ENCODE measurements at places on chromosomes 3 and 15. TPM values are rescaled to one million over a fixed set of nuclear protein-coding genes. Genes with fewer than 3 reads are reported as not detected.
A peak's percentile ranks its signal among the peaks of the same experiment; 100 is the strongest.

Gene TTC23
- 1.6 TPM for total RNA-seq

DNA sequence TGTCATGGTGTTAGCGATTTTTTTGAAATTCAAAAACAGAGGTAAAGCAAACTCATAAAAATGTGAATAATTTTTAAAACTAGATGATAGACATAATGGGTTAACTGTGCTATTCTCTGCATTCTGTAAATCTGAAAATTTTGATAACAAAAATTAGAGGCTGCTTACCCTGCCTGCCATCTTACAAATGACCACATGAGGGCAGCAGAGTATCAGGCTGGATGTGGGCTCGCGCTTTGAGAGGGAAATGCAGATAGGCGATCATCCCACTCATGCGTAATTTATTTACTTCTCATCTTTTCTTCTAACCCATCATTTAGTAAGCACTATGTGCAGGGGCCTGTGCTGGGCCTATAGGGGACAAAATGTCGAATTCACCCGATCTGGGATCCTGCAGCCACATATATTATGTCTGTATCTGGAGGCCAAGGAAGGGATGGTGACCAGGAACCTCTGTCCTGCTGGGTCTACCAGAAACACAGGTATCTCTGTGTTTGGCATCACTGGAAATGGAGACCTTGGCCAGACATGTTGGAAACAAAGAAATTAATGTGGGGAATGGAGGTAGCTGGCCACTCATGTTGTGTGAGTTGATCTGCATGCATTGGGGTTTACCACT, 7.8 kb upstream of the RAD18 start:
- H3K27me3 ChIP-seq: peaks cover 20% of the 10 kb centered on the region
- no peaks in the 10 kb centered on the region for H3K36me3 ChIP-seq
- H3K4me3 ChIP-seq: no peak overlapping the region
- peak; percentile 78 for DNase-seq
- peaks cover 5% of the 10 kb centered on the region for H3K4me1 ChIP-seq

Gene RGMA
- total RNA-seq: 0.25 TPM

- no peaks in the 10 kb centered on the region for H3K36me3 ChIP-seq
- H3K4me1 ChIP-seq: no peaks in the 10 kb centered on the region
- H3K4me3 ChIP-seq: no peak overlapping the region
- H3K27ac ChIP-seq: no peak overlapping the region
These were observed 334.8 kb downstream of the NAALADL2 start for GRCh38 chr3:175193815-175194518.

- H3K27ac ChIP-seq: no peak overlapping the region
- H3K4me3 ChIP-seq: no peak overlapping the region
- peaks cover 2% of the 10 kb centered on the region for H3K36me3 ChIP-seq
- H3K4me1 ChIP-seq: no peaks in the 10 kb centered on the region
- H3K27me3 ChIP-seq: no peaks in the 10 kb centered on the region
These were observed 403.3 kb downstream of the TBC1D5 start for GRCh38 chr3:17339132-17339575.

Gene CHST13
- total RNA-seq: not detected

DNA sequence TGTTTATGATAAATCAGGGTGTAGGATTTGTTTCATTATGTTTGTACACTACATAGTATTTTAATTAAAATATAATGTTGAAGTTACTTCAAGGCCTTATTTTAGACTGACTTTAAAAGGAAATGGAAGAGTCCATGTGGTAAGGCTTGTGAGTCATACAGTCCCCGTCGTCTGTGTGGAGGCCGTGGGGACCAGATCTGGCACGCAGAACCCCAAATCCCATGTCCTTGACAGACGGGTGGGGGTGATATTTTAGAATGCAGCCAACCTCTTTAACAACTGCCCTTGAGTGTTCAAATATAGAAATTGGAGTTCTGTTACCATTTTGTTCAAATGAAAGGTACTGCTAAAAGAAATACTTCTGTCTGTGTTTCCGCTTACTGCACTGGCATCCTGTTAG, 35.8 kb downstream of the ABHD17C start:
- no peak overlapping the region for H3K27ac ChIP-seq
- H3K4me1 ChIP-seq: peaks cover 1% of the 10 kb centered on the region
- DNase-seq: no peak
- no peaks in the 10 kb centered on the region for H3K27me3 ChIP-seq

DNA sequence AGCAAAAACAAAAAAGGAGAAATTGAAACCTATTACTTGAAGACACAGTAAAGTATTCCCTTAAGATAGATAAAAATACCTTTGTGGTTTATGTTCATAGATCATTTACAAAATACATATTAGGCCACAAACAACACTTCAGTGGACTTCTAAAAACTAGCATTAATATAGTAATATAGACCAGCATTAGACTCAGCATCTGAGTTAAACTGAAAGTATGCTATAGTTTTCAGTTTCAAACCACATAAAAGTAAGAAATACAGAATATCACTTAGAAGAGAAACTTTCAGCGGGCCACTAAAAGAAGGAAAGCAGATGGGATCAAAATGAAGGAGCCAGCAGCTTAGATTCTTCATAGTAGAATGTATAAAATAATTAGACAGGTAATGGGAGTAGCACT, 86.6 kb downstream of the MSL2 start:
- peaks cover 3% of the 10 kb centered on the region for H3K36me3 ChIP-seq
- peaks cover 3% of the 10 kb centered on the region for H3K27me3 ChIP-seq
- H3K4me3 ChIP-seq: no peak overlapping the region

GRCh38 chr3:105527949-105528348, 161.2 kb downstream of the ALCAM start:
- no peaks in the 10 kb centered on the region for H3K36me3 ChIP-seq
- no peak for DNase-seq
- H3K4me1 ChIP-seq: peaks cover 3% of the 10 kb centered on the region

Gene CAND2
- total RNA-seq: 0.84 TPM

DNA sequence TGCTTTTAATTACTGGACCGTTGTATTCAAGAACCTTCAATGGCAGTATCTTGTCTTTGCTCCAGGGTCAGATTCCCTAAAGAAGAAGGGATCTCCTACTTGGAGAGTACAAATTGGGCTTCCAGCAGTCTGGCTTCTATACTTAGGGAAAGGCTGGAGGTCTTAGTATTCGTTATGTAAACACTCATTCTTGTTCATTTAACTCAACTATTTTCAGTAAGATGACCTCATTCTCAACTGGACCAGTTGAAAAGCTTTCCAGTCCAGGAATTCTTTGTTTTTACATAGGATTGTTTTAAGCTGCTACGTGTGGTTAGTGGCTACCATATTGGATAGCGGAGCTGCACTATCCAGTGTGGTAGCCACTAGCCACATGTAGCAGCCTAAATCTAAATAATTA, 4.6 kb downstream of the SENP5 start:
- no peak overlapping the region for H3K4me3 ChIP-seq
- no peaks in the 10 kb centered on the region for H3K27me3 ChIP-seq
- no peak overlapping the region for H3K27ac ChIP-seq

Gene TMEM212
- not detected for total RNA-seq

Gene FGD5
- 0.17 TPM for total RNA-seq

DNA sequence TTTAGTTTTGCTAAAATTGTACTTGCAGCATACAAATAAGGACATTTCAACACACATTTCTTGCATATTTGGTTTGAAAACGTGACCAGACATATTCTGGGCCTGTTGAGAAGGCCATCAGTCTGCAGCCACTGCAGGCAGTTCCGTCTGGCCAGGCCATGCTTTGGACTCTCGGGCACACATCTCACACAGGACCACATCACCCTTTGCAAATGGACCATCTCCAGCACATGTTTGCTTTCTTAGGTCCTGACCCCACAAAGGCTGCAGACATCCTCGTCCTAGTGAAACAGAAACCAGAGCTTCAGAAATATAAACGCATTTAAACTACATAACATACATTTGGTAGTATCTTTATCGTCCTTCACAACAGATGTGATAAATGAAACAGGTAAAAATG, 24.1 kb downstream of the GABRA5 start:
- no peaks in the 10 kb centered on the region for H3K4me1 ChIP-seq
- H3K36me3 ChIP-seq: peaks cover 2% of the 10 kb centered on the region
- DNase-seq: no peak
- H3K27me3 ChIP-seq: no peaks in the 10 kb centered on the region
- H3K27ac ChIP-seq: no peak overlapping the region

DNA sequence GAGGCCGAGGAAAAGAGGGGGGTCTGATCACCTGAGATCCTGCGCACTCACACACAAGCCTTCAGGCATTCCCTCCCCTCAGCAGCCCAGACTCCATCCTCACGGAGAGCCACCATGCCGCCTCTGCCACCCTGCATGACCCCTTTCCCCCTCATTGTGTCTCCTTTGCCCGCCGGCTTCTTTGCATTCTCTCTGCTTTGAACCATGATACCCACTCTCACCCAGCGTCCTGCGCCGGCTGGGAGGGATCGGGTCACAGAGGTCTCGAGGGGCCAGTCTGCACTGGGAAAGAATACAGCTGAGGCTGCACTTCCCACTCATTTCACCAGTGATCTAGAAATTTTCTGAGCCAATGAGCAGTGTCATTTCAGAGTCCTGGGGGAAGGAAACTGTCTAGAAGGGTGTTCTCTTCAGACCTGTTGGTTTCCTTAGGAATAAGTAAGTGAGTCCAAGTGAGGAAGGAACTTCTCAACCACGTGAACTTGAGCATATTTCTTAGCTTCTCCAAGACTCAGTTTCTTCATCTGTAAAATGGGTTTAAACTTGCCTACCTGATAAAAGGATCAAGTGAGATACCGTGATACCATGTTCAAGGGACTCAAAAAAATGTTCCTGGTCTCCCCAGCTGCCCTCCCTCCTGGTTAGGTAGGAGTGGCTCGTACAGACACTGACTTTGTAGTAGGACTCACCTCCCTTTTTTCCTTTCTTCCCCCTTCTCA, 96.7 kb downstream of the TOP2B start:
- H3K4me1 ChIP-seq: no peaks in the 10 kb centered on the region
- no peaks in the 10 kb centered on the region for H3K27me3 ChIP-seq
- H3K27ac ChIP-seq: no peak overlapping the region
- H3K36me3 ChIP-seq: no peaks in the 10 kb centered on the region

Gene TMCO5A
- not detected for total RNA-seq

GRCh38 chr3:12300137-12300536, 11.3 kb downstream of the PPARG start:
- DNase-seq: no peak
- H3K36me3 ChIP-seq: no peaks in the 10 kb centered on the region
- peaks cover 6% of the 10 kb centered on the region for H3K27me3 ChIP-seq
- H3K27ac ChIP-seq: no peak overlapping the region

DNA sequence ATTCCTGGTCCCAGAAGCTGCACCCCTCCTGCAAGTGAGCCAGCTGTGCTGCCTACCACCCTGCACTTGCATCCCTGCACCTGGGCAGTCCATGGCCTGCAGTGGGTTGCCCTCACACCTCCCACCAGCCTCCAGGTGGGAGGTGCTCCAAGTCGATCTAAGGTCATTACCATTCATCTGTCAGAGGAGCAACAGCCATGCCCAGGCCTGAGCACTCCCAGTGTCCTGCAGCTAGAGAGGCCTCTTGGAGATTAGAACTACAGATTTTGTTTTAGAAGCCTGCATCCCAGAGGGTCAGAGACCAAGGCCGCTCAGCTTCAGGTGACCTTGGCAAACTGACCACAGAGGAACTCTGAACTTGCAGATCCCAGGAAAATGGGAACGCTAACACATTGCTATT, 9.0 kb upstream of the ZXDC start:
- DNase-seq: no peak
- H3K4me1 ChIP-seq: peaks cover 17% of the 10 kb centered on the region
- H3K27me3 ChIP-seq: no peaks in the 10 kb centered on the region
- H3K27ac ChIP-seq: no peak overlapping the region
- H3K4me3 ChIP-seq: no peak overlapping the region

DNA sequence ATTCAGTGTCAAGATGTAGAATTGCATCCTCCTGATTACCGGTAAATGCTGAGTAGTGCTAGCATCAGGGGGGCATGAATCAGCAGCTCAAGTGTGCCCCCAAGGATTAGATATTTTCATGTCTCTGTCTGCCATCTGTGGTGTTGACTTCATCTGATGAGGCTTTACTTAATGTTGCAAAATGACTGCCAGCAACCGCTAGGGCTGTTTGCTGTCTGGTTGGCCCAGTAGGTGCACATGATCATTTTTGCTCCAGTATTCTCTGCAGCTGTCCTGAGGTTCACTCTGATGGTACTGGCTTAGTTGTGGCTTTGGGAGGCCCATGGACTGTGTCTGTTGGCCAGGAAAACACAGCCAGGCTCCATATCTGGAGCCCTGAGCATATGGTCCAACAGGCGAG, 316.4 kb downstream of the SOX2 start:
- no peak overlapping the region for H3K4me3 ChIP-seq
- H3K27ac ChIP-seq: no peak overlapping the region
- H3K36me3 ChIP-seq: no peaks in the 10 kb centered on the region
- no peak for DNase-seq
- H3K4me1 ChIP-seq: no peaks in the 10 kb centered on the region
- no peaks in the 10 kb centered on the region for H3K27me3 ChIP-seq

DNA sequence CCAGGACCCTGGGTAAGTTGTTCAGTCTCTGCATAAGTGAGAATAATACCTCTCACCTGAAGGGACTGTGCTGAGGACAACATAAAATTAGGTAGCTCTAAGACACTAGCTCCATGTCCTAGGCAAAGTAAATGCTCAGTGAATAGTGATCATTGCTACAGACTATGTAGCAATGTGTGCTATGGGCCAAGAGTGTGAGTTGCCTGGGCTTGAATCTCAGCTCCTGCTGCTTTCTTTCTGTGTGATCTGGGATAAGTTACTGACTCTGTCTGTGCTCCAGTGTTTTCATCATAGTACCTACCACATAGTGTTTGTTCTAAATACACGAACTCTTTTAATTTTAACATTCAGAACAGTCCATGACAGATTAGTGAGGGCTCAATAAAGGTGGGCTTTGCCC, 81.1 kb upstream of the MFGE8 start:
- no peaks in the 10 kb centered on the region for H3K27me3 ChIP-seq
- H3K4me3 ChIP-seq: no peak overlapping the region
- no peaks in the 10 kb centered on the region for H3K36me3 ChIP-seq
- H3K4me1 ChIP-seq: no peaks in the 10 kb centered on the region

DNA sequence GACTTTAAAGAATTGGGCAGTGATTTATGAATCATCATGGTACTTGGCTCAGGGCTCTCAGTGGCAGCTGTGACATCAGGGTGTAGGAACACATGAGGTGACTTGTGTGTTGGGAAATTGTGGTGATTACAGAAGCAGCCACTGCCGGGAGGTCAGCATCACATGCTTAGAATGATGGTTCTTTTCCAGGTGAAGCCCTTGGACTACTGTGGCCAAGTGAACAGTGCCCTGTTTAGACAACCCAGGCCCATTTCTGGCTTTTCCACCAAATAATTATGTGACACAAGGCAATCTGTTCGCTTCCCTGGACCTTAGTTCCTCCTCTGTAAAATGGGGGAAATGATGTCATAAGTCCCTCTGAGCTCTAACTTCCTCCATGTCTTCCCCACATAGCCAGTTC, 139.7 kb upstream of the ROPN1 start:
- H3K27me3 ChIP-seq: peaks cover 9% of the 10 kb centered on the region
- no peak overlapping the region for H3K4me3 ChIP-seq
- no peak for DNase-seq

Gene LRRN1
- 0.46 TPM for total RNA-seq

Gene PIERCE2
- not detected for total RNA-seq

Gene KCTD6
- 7.7 TPM for total RNA-seq

GRCh38 chr3:131277836-131278497, 103.6 kb upstream of the NUDT16 start:
- no peaks in the 10 kb centered on the region for H3K27me3 ChIP-seq
- no peaks in the 10 kb centered on the region for H3K4me1 ChIP-seq
- DNase-seq: no peak
- H3K4me3 ChIP-seq: no peak overlapping the region
- no peak overlapping the region for H3K27ac ChIP-seq
